Tongue (tissue), 3 donors: ENCODE measurements at places on chromosomes 16 and 17.

DNA sequence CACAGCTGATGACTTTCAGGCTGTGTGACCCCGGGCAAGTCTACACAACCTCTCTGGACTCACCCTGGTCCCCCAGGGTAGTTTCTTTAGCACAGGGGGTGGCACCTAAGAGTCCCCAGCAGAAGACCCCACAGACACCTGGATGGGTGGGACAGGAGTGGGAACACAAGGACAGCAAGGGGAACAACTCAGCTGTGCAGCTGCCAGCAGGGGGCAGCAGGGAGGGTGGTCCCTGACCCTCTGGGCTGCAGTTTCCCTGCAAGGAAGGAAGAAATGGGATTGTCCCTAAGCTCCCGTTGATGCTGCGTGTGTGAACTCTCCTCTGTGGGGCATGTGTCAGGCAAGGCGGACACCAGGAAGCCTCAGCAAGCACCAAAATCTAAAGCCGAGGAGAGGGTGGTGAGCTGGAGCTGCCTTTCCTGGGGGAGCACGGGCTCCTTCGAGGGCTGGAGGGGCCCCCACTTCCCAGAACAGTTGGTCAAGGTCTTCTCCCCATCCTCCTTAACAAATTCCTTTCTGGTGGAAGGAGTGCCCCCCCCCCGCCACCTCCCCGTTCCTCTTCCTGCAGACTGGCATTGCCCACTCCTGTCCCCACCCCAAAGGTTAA is 24.1 kb upstream of the CDH5 start:
- DNase-seq: no peak

DNA sequence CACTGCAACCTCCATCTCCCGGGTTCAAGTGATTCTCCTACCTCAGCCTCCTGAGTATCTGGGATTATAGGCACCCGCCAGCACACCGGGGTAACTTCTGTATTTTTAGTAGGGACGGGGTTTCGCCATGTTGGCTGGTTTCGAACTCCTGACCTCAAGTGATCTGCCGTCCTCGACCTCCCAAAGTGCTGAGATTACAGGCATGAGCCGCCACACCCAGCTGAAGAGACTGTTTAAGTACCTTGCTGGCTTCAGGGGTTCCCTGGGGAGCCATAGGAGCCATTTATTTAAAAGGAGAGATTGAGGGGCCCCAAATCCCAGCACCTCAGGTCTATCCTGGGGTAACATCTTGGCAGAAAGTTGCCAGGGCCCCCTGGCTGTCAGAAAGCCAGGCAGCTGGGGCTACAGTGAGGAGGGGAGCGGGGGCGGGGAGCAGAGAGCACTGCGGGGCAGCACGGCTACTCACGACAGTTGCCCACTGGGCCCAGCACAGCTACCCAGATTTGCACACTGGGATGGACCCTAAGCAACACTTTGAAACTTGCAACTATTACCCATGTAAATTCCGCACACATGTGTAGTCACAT is 1.6 kb downstream of the SNAI3 start:
- DNase-seq: no peak

DNA sequence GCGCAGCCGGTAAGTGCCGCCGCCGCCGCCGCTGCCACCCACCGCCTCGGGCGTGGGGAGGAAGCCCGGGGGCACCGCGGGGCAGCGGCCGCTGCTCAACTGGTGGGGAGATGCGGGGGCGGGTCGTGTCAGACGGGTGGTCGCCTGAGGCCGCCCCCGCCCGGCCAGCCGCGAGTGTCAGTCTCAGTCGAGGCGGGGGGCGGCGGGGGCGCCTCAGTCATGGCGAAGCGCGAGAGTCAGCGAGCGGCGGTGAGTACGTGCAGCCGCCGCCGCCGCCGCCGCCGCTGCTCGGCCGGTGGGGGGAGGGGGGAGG is 76.2 kb downstream of the CHD9 start:
- no peak for DNase-seq

DNA sequence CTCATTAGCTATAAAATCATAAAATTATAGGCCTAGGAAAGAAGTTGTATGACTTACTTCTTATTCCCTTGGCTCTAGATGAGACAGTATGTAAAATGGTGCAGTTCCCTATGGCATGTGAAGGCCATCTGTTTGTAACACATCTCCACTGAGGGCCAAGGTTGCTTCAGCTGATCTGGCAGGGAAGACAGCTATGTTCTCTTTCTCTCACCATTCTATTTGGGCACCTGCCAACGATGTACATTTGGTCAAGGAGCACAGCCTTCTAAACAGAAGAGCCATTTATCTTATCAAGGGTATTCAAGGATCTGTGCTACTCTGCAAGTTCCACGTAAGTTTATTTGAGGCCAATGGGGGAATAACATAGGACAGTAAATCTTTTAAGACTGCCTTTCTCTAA is 129.8 kb upstream of the TOM1L1 start:
- peak; percentile 45 for DNase-seq

- DNase-seq: no peak
These were observed 137.1 kb downstream of the CYB561 start for GRCh38 chr17:63309021-63309420.

DNA sequence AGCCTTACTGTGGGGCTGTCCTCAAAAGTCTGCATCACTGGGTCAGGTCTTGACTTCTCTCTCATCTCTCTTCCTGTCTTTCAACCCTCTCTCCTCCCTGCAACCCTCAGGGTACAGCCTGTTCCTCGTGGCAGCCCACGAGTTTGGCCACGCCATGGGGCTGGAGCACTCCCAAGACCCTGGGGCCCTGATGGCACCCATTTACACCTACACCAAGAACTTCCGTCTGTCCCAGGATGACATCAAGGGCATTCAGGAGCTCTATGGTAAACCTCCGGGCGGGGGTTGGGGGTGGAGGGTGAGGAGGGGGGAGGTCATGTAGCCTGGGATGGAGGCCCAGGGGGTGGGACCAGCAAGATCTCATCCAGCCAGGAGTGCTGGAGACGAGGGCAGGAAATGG is 12.7 kb downstream of the MMP2 start:
- DNase-seq: no peak
